SJSA1 (cell line): ENCODE measurements at places on chromosomes 13 and 19. TPM values are rescaled to one million over a fixed set of nuclear protein-coding genes. Genes with fewer than 3 reads are reported as not detected.

Gene PINLYP
- total RNA-seq, result 1.3 TPM in 1 of 2 replicates, not detected in the other

Gene DNAAF3
- 0.18 and 3.2 TPM in 2 replicates for total RNA-seq

DNA sequence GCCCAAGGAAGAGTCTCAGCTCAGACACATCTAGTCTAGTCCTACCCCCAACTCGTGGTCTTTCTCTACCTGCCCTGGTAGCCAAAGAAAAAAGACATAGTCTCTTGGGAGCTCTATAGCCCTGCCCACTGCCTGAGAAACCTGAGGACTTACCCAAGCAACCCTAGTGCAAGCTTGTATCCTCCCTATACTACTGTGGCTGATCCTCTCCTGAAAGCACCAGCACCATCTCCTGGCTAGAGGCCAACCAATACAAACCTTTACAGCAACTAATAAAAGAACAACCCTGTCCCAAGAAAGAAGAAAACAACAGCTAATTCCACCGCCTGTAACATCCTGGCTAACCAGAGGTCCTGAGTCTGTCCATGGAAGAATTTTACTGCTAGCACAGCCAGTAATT, 532.4 kb downstream of the SLITRK6 start:
- no peaks in the 10 kb centered on the region for H3K36me3 ChIP-seq
- DNase-seq, result no peak
- no peaks in the 10 kb centered on the region for H3K27me3 ChIP-seq

DNA sequence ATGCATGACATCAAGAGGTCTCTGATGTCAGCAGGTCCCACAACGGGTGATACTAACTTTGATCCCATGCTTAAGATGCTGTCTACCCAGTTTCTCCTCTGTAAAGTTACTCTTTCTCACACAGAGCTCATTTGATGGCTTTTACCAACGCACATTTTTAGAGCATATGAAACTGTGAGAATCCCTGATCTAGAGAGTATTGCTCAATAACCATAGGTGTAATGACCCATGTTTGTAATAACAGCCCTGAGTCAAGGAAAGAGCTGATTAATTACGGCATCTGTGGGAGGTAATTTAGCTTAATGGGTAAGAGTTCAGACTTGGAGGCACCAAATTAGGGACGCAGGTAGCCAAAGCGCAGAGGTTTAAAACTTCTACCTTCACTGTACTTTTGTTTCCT, 18.0 kb upstream of the IZUMO2 start:
- no peaks in the 10 kb centered on the region for H3K27me3 ChIP-seq
- no peaks in the 10 kb centered on the region for H3K4me1 ChIP-seq
- H3K27ac ChIP-seq, result no peak overlapping the region

- H3K4me1 ChIP-seq, result no peaks in the 10 kb centered on the region
- no peaks in the 10 kb centered on the region; the same call in 1 of the 2 replicates for H3K36me3 ChIP-seq
Measured at GRCh38 chr13:43872181-43872580, 7.4 kb downstream of the CCDC122 start.

DNA sequence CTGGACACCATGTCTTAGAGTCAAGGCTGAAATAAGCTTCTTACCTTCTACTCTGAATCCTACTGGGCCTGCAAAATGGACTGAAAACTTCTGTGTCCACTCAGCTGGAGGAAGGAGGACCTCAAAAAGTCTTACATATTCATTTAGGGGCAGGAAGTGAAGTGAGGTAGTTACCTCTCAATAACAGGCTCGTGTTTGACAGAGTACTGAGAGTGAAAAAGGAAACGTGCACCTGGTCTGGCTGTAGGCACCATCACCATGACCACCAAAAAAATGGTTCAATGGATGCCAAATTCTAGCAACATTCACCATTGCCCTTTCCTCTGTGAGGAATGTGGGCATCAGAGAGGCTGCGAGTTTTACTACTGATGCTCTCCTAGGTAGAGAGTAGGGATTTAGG, 176.2 kb downstream of the RFC3 start:
- H3K27ac ChIP-seq, result no peak overlapping the region
- peaks cover 4% of the 10 kb centered on the region for H3K4me1 ChIP-seq
- DNase-seq, result no peak

DNA sequence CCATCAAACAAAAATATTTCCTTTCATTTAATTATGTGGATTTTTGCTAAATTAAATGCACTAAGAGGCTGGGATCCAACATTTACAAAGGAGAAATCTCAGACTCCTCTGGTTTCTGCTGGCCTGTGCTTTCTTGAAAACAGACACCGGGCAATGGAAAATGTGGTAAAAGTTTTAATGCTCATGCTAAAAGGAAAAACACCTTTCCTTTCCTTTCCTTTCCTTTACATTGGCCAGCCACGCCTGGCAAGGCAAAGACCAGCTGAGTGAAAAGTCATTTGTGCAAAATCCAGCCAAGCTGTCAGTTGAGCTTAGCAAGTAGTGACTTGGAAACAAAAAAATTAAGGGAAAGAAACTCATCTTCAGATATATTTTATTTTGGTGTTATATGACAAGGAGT, 240.3 kb downstream of the LACC1 start:
- H3K27ac ChIP-seq, result no peak overlapping the region

DNA sequence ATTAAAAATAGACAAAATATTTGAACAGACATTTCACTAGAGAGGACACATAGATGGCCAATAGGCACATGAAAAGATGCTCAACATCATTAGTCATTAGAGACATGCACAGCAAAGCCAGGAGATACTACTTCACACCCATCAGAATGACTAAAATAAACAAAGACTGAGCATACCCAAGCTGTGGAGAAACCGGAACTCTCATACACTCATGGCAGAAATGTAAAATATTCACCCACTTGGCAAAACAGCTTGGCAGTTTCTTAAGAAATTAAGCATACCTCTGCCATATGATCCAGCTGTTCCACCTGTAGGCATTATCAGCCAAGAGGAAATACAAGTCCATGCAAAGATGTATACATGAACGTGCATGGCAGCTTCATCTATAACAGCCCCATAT, 213.4 kb downstream of the TSHZ3 start:
- H3K27ac ChIP-seq, result peak overlapping the region; percentile 35
- H3K4me1 ChIP-seq, result peaks cover 36% of the 10 kb centered on the region
- no peaks in the 10 kb centered on the region for H3K27me3 ChIP-seq
- no peaks in the 10 kb centered on the region for H3K36me3 ChIP-seq

DNA sequence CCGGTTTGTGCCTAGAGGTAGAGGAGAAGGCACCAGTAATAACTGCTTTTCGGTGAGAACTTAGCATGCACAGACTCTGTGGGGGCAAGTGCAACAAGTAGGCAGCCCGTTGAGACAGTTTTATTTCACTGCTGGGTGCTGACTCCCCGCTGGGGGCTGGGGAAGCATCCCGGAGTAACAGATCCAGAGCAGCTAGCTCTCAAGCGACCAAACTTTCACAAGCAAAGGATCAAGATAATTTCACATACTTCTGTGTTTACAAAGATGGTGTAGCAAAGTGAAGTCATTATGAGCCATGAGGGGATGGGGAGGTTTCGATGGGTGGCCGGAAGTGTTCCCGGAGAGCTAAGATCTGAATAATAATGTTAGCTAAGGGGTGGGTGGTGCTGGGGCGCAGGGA, 2.8 kb downstream of the NACC1 start:
- peaks cover 37% of the 10 kb centered on the region for H3K4me1 ChIP-seq
- no peak for DNase-seq
- peaks cover 49% of the 10 kb centered on the region for H3K36me3 ChIP-seq
- H3K27ac ChIP-seq, result no peak overlapping the region
- H3K4me3 ChIP-seq, result no peak overlapping the region
- no peaks in the 10 kb centered on the region for H3K27me3 ChIP-seq

DNA sequence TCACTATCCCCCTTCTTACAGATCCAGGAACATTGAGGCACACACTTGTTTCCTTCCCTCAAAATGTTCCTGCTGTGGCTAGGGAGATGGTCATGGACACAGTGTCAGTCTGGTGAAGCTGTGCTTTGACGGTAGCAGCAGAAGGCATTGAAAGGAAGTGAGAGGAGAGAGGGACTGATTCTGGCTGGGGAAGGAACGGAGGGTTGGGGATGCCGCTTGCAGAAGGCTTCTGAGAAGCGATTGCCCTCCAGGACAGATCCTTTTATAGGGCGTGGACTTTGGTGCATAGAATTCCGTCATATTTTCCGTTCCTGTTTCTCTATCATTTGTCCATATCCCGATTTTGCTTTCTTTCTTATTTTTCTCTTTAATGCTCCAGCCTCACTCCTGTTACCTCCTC, 14.1 kb upstream of the MYH14 start:
- H3K27me3 ChIP-seq, result no peaks in the 10 kb centered on the region
- H3K36me3 ChIP-seq, result no peaks in the 10 kb centered on the region
- no peaks in the 10 kb centered on the region for H3K4me1 ChIP-seq
- H3K4me3 ChIP-seq, result no peak overlapping the region
- H3K27ac ChIP-seq, result no peak overlapping the region

DNA sequence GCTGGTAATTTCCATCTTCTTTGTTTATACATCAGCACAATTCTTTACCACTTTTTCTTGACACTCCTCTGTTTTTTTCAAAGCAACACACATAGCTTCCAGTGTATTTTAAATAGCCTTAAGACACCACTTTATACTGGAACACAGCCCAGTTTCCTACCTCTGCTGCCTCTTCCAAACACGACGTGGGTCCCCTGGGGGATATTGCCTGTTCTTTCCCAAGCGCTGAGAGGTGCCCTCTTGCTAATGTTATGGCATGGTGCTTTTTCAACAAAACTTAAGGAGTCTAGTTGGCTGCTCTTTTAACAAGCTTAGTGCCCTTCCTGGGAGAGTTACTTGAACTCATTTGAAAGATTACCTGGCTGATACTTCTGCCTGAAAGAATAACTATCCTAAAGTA, 112.7 kb downstream of the OLFM4 start:
- no peak for DNase-seq
- H3K36me3 ChIP-seq, result no peaks in the 10 kb centered on the region
- peaks cover 26% of the 10 kb centered on the region for H3K4me1 ChIP-seq
- no peaks in the 10 kb centered on the region for H3K27me3 ChIP-seq
- H3K27ac ChIP-seq, result no peak overlapping the region

GRCh38 chr13:36377826-36378468, 31.8 kb upstream of the SPART start:
- no peak overlapping the region for H3K27ac ChIP-seq
- H3K36me3 ChIP-seq, result no peaks in the 10 kb centered on the region
- no peak overlapping the region for H3K4me3 ChIP-seq
- DNase-seq, result no peak

GRCh38 chr13:91946498-91947070, 548.2 kb downstream of the GPC5 start:
- no peak overlapping the region for H3K4me3 ChIP-seq
- H3K27me3 ChIP-seq, result no peaks in the 10 kb centered on the region
